ENCODE measurements at places on chromosomes 6 and 20.

DNA sequence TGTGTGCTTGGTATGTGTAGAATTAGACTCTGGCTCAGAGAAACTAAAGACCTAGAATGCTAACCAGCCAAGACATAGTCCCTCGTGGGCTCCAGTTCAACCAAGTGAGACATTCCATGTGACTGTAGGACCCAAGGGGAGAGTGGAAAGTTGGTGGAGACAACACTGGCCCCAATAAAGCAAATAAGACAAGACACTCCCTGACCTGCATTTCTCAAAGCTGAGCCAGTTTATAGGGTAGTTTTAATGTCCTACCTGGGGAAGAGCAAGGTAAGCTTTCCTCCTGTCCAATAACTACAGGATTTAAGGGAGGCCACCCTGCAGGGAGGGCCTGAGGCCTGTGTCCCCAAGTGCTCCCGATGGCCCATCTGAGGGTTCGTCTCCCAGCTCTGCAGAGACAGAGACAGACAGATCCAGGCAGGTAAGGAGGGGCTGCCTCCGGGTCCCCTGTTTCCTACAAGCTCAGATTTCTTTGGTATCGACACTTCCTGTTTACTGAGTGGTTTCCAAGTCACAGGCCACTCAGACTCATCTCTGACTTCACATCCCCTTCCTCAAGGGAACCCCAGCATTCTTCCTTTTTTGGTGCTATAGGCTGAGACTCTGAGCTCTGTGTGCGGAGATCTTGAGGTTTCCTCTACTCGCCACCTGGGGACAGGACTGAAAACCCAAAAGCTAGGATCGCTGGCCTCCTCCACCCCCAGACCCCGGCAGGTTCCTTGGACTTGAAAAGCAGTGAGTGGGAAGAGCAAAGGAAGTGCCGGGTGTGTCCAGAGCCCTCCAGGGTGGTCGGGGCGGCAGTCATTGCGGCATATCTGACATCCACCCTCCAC lies 92.4 kb downstream of the PRND start:
- no peak overlapping the region for H3K4me3 ChIP-seq
- H3K4me1 ChIP-seq, result peaks cover 21% of the 10 kb centered on the region
- H3K27ac ChIP-seq, result no peak overlapping the region
- H3K36me3 ChIP-seq, result no peaks in the 10 kb centered on the region
- H3K27me3 ChIP-seq, result peaks cover 5% of the 10 kb centered on the region

GRCh38 chr20:51148941-51149340 lies 126.0 kb upstream of the KCNG1 start:
- H3K4me3 ChIP-seq, result no peak overlapping the region
- no peaks in the 10 kb centered on the region for H3K4me1 ChIP-seq
- no peak overlapping the region for H3K27ac ChIP-seq
- DNase-seq, result no peak
- H3K27me3 ChIP-seq, result peaks cover 52% of the 10 kb centered on the region

- H3K4me3 ChIP-seq, result no peak overlapping the region
- no peak overlapping the region for H3K27ac ChIP-seq
- peaks cover 3% of the 10 kb centered on the region for H3K27me3 ChIP-seq
These were observed 5.3 kb upstream of the EPPIN start for GRCh38 chr20:45552456-45552855.

DNA sequence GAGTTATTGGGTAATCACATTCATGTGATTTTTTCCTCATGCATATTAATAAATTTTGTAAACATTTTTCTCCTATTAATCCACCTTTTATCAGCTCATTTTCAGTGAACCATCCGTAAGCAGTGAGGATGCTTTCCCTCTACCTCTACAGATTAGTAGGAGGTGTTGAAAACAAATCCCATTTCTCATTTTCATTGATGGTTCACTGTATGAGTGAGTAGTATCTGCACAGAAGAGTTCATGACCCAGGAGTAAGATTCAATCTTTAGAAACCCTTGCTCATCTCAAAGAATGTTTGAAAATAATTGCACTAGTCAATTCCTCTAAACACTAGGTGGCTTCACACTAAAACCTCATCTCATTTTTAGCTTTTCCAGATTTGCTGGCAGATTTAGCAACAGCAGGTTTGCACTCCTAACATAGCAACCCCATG lies 440.0 kb downstream of the HAO1 start:
- H3K27me3 ChIP-seq, result no peaks in the 10 kb centered on the region
- no peak overlapping the region for H3K27ac ChIP-seq
- no peak for DNase-seq
- H3K4me3 ChIP-seq, result no peak overlapping the region
- H3K36me3 ChIP-seq, result no peaks in the 10 kb centered on the region

DNA sequence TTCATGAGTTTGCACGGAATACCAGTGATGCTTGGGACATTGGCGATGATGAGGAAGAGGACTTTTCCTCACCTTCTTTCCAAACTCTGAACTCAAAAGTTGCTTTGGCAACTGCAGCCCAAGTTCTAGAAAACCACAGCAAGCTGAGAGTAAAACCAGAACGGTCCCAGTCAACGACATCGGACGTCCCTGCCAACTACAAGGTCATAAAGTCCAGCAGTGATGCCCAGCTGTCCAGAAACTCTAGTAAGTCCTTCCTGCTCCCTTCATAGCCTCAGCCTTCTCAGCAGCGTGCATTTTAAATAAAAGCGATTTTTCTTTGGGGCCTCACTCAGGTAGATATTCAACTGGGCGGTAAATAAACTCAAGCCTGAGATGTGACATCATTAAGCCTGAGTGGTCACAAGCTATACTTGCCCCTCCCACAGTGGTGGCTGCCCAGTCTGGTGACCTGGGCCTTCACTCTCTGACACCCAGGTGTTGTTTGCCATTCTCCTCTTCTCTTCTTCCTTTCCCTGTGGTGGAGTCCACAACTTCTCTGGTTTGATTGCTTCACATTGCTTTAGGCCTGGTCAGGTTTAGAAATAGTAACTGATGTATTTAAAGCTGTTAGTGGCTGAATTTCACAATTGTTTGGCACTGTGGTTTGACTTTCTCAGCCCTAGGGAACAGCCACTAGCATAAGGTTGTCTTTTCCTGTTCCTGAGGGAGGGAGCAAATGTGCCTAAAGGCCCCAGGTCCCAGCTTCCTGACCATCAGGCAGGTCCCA lies 21.6 kb upstream of the TMEM217 start:
- peaks cover 25% of the 10 kb centered on the region for H3K36me3 ChIP-seq
- H3K27me3 ChIP-seq, result no peaks in the 10 kb centered on the region
- DNase-seq, result peak; percentile 89
- H3K4me1 ChIP-seq, result peaks cover 13% of the 10 kb centered on the region
- no peak overlapping the region for H3K27ac ChIP-seq
- H3K4me3 ChIP-seq, result no peak overlapping the region

DNA sequence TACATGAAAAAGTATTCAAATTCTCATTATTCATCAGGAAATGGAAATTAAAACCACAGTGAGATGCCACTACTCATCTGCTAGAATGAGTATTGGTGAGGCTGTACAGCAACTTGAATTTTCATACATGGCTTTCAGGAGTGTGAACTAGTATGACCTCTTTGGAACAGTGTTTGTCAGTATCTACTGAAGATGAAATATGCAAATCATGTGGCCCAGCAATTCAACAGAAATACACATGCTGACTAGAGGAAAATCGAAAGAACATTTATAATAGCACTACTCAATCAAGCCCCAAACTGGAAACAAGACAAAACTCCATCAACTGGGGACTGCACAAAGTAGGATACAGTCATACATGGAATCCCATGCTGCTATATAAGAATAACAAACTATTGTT lies 102.2 kb downstream of the DCDC2 start:
- no peaks in the 10 kb centered on the region for H3K36me3 ChIP-seq
- H3K4me1 ChIP-seq, result no peaks in the 10 kb centered on the region
- no peaks in the 10 kb centered on the region for H3K27me3 ChIP-seq
- H3K4me3 ChIP-seq, result no peak overlapping the region
- no peak overlapping the region for H3K27ac ChIP-seq
- no peak for DNase-seq

DNA sequence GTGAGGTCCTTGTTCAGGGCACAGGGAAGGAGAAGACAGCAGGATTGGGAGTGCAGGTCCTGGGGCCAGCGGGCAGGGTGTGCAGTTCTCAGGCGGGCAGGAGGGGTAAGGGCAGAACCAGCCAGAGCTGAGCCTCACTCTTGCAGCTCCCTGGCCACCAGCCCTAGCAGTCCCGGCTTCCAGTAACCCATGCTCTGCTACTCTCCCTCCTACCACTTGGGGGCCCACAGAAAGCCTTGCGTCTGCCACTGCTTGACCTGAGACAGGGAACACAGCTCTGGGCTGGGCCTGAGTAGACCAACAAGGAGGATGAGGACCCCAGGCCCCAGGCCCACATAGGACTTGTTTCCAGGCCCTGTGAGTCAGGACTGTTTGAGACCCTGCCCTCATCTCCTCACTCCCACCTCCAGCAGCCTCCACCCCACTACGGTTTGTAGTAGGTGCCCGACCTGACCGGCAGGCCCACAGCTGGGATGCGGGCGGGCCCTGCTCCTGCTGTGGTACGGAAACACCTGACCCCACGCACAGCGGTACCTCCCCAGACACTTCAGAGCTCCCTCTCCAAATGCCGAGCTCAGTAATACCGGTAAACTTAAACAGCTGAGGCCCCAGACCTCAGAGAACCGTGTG lies 39.2 kb downstream of the KCNK5 start:
- H3K27me3 ChIP-seq, result no peaks in the 10 kb centered on the region
- no peak for DNase-seq
- H3K4me3 ChIP-seq, result no peak overlapping the region
- H3K36me3 ChIP-seq, result peaks cover 11% of the 10 kb centered on the region
- no peak overlapping the region for H3K27ac ChIP-seq

GRCh38 chr6:142374965-142375733 lies 73.3 kb downstream of the ADGRG6 start:
- peak; percentile 83 for DNase-seq
- H3K4me3 ChIP-seq, result no peak overlapping the region
- H3K27ac ChIP-seq, result peak overlapping the region; percentile 97
- no peaks in the 10 kb centered on the region for H3K27me3 ChIP-seq
- no peaks in the 10 kb centered on the region for H3K36me3 ChIP-seq

GRCh38 chr20:53255102-53255710 lies 283.0 kb downstream of the TSHZ2 start:
- no peak overlapping the region for H3K4me3 ChIP-seq
- no peaks in the 10 kb centered on the region for H3K36me3 ChIP-seq
- no peak for DNase-seq

GRCh38 chr6:127404594-127405178 lies 54.5 kb downstream of the KIAA0408 start:
- H3K27me3 ChIP-seq, result no peaks in the 10 kb centered on the region
- no peak overlapping the region for H3K4me3 ChIP-seq
- no peak overlapping the region for H3K27ac ChIP-seq
- no peak for DNase-seq

- H3K27ac ChIP-seq, result no peak overlapping the region
- DNase-seq, result no peak
- H3K4me3 ChIP-seq, result no peak overlapping the region
- H3K27me3 ChIP-seq, result no peaks in the 10 kb centered on the region
These were observed 5.5 kb downstream of the DNAJC5 start for GRCh38 chr20:63900413-63900812.

DNA sequence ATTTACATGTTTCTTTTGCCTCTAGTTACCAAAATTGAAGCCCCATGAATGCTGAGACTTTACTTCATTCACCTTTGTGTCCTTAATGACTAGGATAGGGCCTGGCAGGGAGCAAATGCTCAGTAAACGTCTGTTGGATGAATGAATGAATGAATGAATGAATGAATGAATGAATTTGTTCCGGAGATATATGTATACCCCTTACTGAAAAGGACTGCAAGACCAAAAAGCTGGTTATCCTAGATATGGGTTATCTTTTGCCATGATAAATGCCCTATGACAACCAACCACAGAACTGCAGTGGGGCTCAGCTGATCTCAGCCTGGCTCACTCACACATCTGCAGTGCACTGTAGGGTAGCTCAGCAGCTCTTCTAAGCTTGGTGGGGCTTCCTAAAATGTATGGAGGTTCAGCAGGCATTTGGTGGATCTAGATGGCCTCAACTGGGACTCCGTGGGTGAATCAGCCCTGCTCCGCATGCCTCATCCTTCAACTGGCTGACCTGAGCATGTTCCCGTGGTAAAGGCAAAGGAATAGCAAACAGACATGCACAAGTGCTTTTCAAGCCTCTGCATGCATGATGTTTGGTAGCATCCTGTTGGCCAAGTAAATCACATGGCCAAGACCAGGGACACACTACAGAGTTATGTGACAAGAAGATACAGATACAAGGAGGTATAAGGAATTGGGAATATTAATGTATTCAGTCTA lies 378.7 kb upstream of the SOX4 start:
- H3K27me3 ChIP-seq, result no peaks in the 10 kb centered on the region
- H3K4me3 ChIP-seq, result no peak overlapping the region
- no peak for DNase-seq
- no peaks in the 10 kb centered on the region for H3K36me3 ChIP-seq

- H3K36me3 ChIP-seq, result no peaks in the 10 kb centered on the region
- H3K4me3 ChIP-seq, result no peak overlapping the region
- H3K27ac ChIP-seq, result no peak overlapping the region
- H3K4me1 ChIP-seq, result peaks cover 2% of the 10 kb centered on the region
These were observed 67.5 kb upstream of the TFB1M start for GRCh38 chr6:155381673-155382337.
